ENCODE measurements at places on chromosomes 7 and 10. TPM values are rescaled to one million over a fixed set of nuclear protein-coding genes. Genes with fewer than 3 reads are reported as not detected.

DNA sequence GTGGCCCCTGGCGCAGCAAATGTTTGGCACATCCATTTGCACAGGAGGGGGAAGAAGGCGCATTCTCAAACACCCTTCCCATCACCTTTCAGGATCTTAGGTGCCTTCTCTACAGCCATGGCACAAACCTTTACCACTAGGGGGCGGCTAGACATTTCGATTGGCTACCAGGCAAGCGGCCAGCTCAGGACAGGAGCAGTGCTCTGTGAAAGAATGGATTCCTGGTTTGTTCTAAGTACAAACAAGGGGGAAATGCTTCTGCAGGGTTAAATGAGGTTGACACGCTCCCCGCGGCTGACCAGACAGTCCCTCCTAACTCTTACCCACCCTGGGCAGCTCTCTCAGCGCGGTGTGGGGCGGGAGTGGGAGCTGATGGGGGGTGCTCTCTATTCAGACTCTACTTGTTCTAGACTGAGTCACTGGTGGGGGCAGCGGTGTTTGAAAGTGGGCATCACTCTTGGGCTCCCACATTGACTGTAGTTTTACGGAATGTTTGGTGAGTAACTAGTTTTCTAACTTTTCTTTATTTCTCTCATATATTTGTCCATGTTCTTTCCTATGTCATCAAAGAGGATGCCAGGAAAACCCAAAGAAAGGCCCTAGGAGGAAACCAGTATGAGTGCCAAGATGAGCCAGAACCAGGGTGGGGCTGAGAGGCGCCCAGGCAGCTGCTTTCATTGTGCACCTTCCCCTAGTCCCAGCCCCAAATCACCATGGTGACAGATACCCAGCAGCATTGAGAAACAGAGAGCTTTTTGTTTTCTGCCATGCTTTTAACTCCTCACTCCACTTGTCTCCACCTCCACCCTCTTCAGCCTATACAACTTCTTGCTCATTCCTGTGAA is 61.4 kb upstream of the GPR158 start:
- H3K27ac ChIP-seq = no peak overlapping the region
- peak; percentile 88 for DNase-seq
- H3K4me3 ChIP-seq = no peak overlapping the region
- H3K4me1 ChIP-seq = no peaks in the 10 kb centered on the region
- no peaks in the 10 kb centered on the region for H3K36me3 ChIP-seq
- no peaks in the 10 kb centered on the region for H3K27me3 ChIP-seq

DNA sequence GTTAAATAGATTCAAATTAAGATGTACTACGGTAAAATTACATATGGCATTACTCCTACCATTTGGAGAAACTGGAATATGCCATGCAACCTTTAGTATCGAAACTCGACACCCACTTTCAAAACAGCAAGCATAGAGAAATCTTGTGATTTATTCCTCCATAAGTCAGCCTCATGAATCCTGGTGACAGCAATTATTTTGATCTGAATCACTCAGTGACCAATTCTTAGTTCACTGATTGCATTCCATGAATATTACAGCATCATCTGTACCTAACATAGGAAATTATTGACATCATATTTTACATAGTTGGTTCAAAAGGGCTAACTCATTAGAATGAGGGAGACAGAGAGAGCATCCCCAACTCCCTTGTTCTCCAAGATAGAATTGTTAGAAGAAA is 89.6 kb downstream of the CACNB2 start:
- no peak overlapping the region for H3K4me3 ChIP-seq
- DNase-seq = no peak
- no peaks in the 10 kb centered on the region for H3K36me3 ChIP-seq
- H3K27ac ChIP-seq = no peak overlapping the region
- no peaks in the 10 kb centered on the region for H3K4me1 ChIP-seq

SEMA3E gene
- 0.61 TPM for total RNA-seq

DPCD gene
- total RNA-seq = 20.7 TPM

PYROXD2 gene
- 5.3 TPM for total RNA-seq
